ENCODE measurements at places on chromosomes 2 and 18.

GRCh38 chr18:7822435-7823331 lies 255.6 kb downstream of the PTPRM start:
- no peak for DNase-seq

DNA sequence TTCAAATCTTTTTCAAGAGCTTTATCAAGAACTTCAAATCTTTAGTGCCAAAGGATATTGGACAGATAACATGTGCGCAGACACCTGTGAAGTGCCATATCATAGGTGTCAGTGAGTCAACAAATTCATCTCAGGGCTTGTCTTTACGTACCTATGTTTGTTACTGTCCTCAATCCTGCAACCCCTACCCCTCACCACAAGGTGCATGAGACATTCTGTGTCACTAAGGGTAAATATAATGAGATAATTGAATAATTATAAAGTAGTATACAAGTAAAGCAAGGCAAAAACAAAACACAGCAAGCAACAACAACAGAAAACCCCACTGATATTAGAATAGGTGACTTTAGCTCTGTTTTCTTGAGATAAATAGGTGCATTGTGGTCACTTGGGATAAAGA lies 1495.8 kb upstream of the TMEFF2 start:
- no peak for DNase-seq

DNA sequence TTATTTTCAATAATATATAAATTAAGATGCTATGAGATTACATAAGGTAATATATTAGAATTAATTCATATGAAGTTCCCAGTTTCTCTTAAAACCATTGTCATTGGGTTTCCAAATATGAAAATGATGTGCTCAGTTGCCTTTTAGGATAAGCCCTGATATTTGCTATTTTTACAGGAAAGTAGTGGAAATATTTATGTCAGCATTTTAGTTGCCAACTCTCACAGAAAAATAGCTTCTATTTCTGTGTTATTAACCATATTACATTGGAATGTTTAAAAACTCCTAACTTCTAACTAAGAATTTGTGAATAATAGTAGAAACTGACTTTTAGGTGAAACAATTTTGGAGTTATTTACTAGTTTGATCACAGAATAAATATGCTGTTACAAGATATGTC lies 74.0 kb downstream of the TMX3 start:
- DNase-seq, result no peak

DNA sequence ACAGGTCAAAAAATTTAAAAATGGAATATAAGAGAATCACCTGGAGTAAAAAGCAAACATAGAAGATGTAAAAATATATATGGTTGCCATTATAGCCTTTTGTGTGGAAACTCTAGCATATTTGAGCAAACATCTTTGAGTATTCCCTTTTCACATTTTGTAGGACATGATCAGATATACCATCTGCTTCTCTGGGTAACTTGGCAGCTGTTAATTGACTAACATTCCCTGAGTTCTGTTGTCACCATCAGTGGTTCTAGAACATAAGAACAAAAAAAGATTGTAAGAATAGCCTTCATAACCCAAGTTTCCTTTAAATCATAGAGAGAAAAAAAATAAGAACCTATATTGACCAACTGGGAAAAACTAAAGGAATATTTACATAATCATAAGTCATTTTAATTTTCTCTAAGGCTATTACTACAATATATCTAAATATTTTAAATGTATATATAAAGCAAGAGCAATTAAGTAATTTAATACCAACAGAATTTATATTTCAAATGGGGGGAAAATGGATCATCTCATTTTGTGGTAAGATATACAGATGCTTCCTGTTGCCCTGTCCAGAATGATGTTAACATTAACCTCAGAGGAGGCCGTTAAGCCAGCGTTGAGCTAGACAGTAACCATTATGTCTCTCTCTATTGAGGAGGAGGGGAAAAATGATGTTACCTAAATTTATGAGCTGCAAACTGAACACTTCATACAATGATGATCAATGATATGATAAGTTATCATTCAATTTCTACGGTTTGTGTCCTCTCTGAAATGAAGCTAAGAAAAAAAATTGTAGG lies 9.8 kb upstream of the INO80D start:
- no peak for DNase-seq

DNA sequence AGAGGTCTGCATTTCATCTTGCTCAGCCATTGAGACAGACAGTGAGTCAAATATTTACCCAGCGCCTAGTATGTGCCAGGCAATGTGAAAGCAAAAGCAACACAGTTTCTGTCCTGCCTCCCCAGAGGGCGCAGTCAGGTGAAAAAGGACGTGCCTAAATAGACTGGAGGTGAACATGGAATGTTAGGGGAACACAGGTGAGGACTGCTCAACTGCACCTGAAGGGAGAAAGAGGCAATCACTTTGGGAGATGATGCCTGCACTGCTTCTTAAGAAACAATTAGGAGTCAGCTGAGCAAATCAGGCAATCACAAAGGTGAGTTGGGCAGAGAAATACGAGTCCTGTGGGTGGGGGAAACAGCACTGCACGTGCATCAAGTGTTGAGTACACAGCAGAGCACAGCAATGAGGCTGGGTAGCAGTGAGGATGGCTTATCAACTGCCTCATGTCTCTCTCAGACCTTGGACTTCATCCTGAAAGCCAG lies 218.3 kb upstream of the SMAD7 start:
- DNase-seq, result peak; percentile 34

GRCh38 chr2:120855855-120856405 lies 120.3 kb downstream of the GLI2 start:
- no peak for DNase-seq

DNA sequence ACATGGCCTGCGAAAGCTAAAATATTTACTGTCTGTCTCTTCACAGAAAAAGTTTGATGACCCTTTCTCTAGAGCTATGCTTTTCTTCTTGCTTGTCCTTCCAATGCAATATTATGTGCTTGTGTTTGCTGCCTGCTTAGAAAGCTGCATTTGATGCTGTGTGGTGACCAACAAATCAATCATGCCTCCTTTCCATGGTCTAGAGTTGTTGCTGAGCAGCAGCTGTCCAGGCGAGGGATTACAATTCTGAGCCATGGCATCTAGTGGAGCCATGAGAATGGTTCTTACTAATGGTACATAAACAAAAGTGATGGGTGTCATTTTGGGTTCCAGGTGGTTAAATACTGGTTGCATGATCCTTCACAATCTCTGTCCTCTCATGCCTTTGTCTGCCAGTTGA lies 1142.1 kb downstream of the DPP10 start:
- no peak for DNase-seq

DNA sequence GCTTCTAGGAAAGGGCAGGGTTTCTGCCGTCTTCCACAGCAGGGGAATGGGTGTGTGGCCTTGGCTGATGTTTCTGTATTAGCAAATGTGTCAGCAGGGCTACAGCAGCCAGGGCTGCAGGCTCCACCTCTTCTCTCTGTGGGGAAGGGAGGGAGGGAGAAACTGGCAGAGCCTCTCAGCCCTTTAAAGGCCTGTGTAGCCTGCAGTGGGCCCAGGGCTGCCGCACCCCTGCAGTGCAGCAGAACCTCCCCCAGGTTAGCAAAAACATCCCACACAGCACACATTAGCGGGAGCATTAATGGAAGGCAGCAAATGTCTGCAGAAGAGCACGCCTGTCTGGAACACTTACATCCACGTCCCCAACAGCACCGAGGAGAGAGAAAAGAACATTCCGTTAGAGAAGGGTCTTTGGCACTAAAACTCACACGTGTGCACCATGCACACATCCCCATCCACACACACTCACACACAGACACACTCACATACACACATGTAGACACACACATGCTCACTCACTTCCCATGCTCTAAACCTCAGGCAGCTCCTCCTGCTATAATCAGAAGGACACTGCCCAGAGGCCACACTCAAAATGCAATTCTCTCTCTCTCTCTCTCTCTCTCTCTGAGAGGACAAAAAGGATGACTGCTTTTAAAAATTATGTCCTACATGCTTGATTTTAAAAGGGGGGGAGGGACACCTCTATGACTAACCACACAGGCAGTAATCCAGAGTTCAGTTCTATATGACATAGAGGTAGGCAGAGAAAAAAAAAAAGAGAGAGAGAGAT lies 24.1 kb downstream of the MRPL35 start:
- DNase-seq, result no peak

DNA sequence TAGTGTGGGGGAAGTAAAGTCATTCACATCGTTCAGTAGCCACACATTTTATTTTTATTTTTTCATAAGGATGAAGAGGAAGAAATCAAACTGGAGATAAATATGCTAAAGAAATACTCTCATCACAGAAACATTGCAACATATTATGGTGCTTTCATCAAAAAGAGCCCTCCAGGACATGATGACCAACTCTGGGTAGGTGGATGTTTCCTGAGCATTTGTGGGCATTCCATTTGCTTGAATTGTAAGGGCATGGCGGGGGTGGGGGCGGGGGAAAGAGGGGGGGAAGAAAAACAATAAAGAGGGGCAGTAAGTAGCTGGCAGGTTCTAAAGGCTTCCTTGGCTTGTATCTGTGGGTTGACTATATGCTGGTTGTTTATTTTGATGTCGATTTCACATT lies 126.4 kb downstream of the MAP4K4 start:
- no peak for DNase-seq

- no peak for DNase-seq
Observed at GRCh38 chr2:139916822-139917221, 1136.6 kb upstream of the NXPH2 start.

DNA sequence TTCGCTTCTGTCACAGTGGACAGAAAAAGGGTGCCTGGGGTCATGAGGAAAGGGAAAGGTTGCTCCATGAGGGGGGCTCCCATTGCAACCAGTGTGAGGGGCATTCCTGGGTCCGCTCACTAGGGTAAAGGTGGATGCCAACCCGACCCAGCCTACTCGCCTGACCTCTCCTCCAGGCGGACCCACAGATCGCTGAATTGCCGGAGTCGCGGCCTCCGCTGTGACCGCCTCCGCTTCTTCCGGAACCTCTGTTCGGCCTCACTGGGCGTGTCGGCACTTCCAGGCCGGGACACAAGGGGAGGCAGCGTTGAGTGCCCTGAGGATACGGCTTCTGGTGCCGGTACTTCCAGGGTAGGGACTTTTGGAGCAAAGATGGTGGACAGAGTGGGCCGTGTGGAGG lies 57.1 kb downstream of the TRABD2A start:
- no peak for DNase-seq

DNA sequence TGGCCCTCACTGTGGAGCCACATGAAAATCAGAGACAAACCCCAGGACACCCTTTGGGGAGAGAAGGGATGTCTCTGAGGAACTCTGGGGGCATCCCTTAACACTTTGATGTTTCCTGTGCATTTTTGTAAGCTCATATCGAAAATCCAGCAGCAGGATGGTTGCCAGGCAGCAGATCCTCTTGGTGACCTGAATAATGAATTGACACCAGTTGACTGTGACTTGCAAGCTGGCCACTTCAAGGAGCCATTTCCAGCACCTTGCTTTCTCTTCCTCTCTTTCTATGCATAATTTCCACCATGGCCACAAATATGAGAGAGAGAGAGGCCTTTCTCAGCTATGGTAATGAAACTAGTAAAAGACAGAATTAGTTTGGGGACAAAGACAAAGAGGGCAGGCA lies 91.7 kb downstream of the NRP2 start:
- no peak for DNase-seq

GRCh38 chr18:3114026-3114425 lies 101.1 kb upstream of the LPIN2 start:
- no peak for DNase-seq

DNA sequence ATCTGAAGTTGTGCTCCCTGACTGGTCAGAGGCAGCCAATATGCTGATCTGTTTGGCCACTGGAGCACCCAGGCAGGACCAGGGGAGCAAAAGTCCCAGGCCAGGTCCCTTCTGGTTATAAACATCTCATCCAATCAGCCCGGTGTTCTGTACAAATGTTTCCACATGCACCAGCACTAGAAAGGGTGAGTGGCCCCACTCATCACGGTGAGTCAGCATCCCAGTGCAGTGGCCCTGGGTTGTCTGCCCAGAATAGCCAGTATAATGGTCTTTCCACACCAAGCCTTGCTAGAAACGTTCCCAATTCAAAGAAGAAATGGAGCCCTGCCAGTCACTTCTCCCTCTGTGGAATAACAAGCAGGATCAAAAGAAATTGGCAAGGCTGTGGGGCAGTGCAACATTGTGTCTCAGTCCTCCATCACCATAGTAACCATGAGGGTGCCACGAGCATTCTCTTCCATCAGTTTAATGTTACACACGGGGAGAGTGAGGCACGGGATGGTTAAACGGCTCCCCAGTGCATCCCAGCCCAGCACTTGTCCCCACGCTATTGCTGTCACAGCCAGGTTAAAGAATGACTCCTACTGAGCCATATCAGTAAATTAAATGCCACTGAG lies 174.9 kb downstream of the SEPTIN10 start:
- no peak for DNase-seq

- DNase-seq, result no peak
Observed at GRCh38 chr2:30147196-30147714, 448 bp downstream of the YPEL5 start.

DNA sequence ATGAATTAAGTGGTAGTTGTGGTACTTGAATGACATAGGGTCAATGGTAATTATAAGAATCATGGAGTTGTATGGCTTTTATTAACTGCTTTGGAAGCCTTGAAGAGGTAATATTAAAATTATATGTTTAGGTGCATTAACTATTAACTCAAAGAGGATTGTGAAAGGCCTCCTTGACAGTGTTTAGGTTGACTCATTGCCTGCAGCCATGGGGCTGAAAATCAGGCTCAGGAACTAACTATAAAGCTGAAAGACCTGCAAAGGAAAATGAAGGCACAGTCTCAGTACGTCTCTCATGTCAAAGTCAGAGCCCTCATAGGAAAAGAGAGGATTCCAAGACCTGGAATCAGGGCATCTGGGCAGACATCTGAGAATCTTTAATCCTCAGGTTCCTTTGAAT lies 31.0 kb downstream of the CACNB4 start:
- DNase-seq, result no peak

DNA sequence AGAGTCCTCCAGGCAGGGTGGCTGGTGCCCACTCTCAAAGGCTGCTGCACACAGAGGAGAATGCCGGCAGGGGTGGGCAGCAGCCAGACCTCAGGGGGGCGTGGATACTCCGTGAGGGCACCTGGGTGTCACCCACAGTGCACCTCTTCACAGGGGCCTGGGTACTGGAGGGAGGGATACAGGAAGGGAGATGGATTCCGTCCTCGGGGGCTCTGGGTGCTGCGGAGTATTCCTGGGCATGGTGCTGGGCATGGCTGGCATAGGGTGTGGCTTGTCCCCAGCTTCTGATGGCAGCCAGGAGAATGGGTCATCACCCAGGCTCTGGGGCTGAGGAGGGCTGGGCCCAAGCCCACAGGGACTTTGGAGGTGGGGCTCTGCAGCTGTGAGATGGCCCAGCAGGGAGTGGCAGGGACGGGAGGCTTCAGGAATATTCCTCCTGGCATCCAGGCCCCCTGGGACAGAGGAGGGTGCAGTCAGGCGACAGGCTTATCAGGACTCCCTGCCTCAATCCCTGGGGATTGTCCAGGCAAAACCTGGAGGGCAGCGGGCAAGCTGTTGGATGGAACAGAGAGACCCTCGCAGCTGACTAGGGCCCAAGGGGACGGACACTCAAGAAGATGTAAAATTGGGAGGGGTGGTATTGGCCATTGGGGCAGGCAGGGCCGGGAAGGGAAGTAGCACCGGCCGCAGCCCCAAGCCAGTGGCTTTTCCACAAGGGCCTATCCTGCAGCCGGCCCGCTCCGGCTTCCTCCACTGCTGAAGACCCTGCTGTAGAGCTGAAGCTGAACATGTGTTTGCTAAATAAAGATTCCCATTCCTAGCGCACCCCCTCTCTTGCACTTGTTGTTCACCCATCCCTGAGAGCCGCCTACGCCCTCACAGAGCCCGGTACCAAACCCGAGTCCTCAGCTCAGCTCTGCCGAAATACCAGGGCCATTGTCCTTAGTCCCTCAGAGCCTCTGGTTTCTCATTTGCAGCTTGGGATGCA lies 5.7 kb upstream of the KLHL30 start:
- DNase-seq, result no peak
